ENCODE measurements at places on chromosomes 12 and 14.
A peak's percentile ranks its signal among the peaks of the same experiment; 100 is the strongest.

GRCh38 chr14:94532447-94532846 lies 23.2 kb upstream of the SERPINA12 start:
- no peak overlapping the region for H3K4me3 ChIP-seq
- no peaks in the 10 kb centered on the region for H3K4me1 ChIP-seq
- H3K36me3 ChIP-seq = no peaks in the 10 kb centered on the region

- no peaks in the 10 kb centered on the region for H3K4me1 ChIP-seq
- no peak for DNase-seq
- H3K36me3 ChIP-seq = no peaks in the 10 kb centered on the region
- no peaks in the 10 kb centered on the region for H3K27me3 ChIP-seq
- H3K4me3 ChIP-seq = no peak overlapping the region
Measured at GRCh38 chr14:85793533-85793932, 263.6 kb downstream of the FLRT2 start.

- H3K27ac ChIP-seq = no peak overlapping the region
- DNase-seq = no peak
- H3K4me1 ChIP-seq = peaks cover 10% of the 10 kb centered on the region
- H3K36me3 ChIP-seq = no peaks in the 10 kb centered on the region
- no peak overlapping the region for H3K4me3 ChIP-seq
Measured at GRCh38 chr14:49888293-49888692, 4.6 kb upstream of the ARF6 start.

DNA sequence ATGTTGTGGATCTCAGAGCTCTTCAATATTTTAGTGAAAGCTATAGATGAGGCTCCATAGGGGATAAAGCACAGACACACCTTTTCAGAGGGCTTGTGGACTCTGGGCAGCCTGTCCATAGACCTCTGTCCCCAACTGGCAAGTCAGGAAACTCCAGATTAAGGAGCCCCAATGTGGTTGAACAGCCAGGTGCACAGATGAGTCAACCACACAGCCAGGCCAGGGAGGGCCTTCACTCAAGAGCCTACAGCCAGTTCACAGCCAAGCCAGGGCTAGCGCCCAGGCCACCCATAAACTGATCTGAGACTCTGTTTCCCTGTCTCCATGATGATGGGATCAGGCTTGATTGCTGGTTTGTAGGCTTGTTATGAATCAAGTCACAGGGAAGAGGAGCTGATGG lies 1.0 kb upstream of the BDKRB2 start:
- H3K27ac ChIP-seq = no peak overlapping the region
- H3K27me3 ChIP-seq = peaks cover 9% of the 10 kb centered on the region
- H3K4me3 ChIP-seq = no peak overlapping the region
- H3K36me3 ChIP-seq = no peaks in the 10 kb centered on the region
- DNase-seq = no peak
- H3K4me1 ChIP-seq = no peaks in the 10 kb centered on the region

GRCh38 chr14:101788016-101788635 lies 26.6 kb downstream of the PPP2R5C start:
- H3K4me3 ChIP-seq = no peak overlapping the region
- no peaks in the 10 kb centered on the region for H3K27me3 ChIP-seq
- H3K4me1 ChIP-seq = no peaks in the 10 kb centered on the region
- no peak overlapping the region for H3K27ac ChIP-seq
- peaks cover 2% of the 10 kb centered on the region for H3K36me3 ChIP-seq

- H3K27ac ChIP-seq = no peak overlapping the region
- H3K4me3 ChIP-seq = no peak overlapping the region
- no peaks in the 10 kb centered on the region for H3K27me3 ChIP-seq
- H3K4me1 ChIP-seq = peaks cover 28% of the 10 kb centered on the region
- peak; percentile 41 for DNase-seq
- no peaks in the 10 kb centered on the region for H3K36me3 ChIP-seq
Measured at GRCh38 chr12:52636189-52636588, 15.8 kb downstream of the KRT2 start.

DNA sequence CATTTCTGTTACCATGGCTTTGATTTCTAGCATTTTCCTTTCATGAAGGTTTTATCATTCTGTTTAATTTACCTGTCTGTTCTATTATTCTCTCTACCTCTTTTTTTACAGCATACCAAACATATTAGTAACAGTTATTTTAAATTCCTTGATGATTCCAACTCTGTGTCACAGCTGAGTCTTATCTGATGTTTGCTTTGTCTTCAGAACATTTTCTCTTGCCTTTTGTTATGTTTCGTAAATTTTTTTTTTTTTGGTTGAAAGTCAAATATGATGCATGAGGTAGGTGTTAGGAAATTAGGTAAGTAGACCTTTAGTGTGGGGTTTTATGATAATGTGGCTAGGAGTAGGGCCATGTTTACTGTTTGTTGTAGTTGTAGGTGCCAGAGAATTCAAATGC lies 496.4 kb downstream of the FOXG1 start:
- no peaks in the 10 kb centered on the region for H3K4me1 ChIP-seq
- DNase-seq = no peak
- no peaks in the 10 kb centered on the region for H3K36me3 ChIP-seq
- no peak overlapping the region for H3K4me3 ChIP-seq
- H3K27ac ChIP-seq = no peak overlapping the region
- no peaks in the 10 kb centered on the region for H3K27me3 ChIP-seq

DNA sequence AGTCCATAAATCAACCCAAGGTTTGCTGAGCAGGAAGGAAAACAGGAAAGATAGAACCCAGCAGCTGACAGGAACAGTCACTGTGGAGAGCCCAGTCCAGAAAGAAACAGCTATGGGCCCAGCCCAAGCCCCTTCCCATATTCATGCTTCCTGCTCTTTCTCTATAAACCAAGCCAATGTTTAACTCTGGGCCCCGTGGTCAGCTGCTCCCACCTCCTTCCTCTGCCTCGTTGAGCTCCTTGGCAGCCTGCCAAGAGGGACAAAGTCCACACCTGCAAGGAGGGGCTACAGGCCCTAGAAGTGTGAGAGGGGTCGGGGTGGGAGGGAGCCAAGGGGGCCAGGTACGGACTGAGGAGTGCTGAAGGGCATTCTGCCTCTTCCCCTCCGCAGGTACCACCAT lies 10.0 kb downstream of the SLC6A13 start:
- DNase-seq = no peak
- no peaks in the 10 kb centered on the region for H3K27me3 ChIP-seq
- no peak overlapping the region for H3K4me3 ChIP-seq

GRCh38 chr14:48900565-48900964 lies 685.6 kb downstream of the RPS29 start:
- no peaks in the 10 kb centered on the region for H3K4me1 ChIP-seq
- no peak overlapping the region for H3K4me3 ChIP-seq
- no peaks in the 10 kb centered on the region for H3K27me3 ChIP-seq
- no peak overlapping the region for H3K27ac ChIP-seq
- no peaks in the 10 kb centered on the region for H3K36me3 ChIP-seq

DNA sequence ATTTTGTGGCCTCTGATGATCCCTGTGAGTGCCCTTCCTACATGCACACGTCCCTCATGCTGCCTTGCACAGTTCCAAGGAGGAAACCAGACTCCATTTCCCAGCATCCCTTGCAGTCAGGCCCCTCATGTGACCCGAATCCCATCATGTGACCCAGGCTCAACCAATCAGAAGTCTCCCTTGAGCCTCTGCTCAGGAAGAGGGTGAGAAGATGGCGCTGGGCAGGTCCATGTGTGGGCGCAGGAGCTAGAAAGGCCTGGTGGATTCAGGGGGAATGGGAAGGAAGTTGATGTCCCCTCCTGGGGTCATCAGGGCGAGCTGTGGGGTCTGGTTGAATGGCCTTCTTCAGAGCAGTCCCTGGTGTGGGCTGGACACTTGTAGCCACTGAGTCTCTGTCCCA lies 240.5 kb downstream of the ADGRD1 start:
- no peak overlapping the region for H3K27ac ChIP-seq
- no peaks in the 10 kb centered on the region for H3K36me3 ChIP-seq
- H3K4me3 ChIP-seq = no peak overlapping the region
- no peak for DNase-seq
- H3K27me3 ChIP-seq = no peaks in the 10 kb centered on the region

GRCh38 chr12:121805171-121806008 lies 1.6 kb downstream of the SETD1B start:
- peak overlapping the region; percentile 74 for H3K27ac ChIP-seq
- H3K27me3 ChIP-seq = no peaks in the 10 kb centered on the region
- DNase-seq = peak; percentile 54
- peak overlapping the region; percentile 59 for H3K4me3 ChIP-seq
- peaks cover 47% of the 10 kb centered on the region for H3K4me1 ChIP-seq

DNA sequence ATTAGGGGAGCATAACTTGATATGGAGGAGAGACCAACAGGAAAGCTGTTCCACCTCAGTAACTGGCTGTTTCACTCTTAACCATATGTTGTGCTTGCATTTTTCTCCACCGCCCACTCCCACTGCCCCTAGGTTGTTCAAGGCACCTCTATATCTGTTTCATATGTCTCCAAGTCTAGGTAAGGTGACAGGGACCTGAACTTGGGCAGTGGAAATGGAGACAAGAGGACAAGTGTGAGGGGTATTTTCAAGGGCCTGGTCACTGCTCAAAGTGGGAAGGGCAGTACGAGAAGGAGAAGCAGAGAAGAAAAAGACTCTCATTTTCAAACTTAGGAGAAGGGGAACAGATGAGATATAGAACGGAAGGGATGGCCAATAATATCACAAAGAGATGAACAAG lies 3.1 kb downstream of the SLC38A1 start:
- no peaks in the 10 kb centered on the region for H3K27me3 ChIP-seq
- peaks cover 31% of the 10 kb centered on the region for H3K4me1 ChIP-seq
- peak overlapping the region; percentile 74 for H3K4me3 ChIP-seq

DNA sequence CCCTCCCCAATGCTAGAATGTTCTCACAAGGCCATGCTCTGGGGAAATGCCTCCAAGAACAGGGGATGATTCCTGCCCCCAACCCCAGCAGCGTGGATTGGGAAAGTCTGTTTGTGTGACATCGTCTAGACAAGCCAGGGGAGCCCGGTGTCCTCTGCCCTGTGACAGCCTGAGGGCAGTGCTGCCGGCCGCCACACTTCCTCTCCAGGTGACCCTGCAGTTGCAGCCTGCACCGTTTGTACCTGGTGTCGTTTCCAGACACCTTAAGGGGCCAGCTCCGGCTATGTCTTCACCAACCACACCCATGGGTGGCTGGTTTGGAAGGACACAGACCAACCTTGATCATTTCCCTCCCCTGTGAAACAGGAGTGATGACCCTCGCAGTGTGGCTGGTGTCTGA lies 372.6 kb downstream of the BCL11B start:
- H3K36me3 ChIP-seq = no peaks in the 10 kb centered on the region
- H3K27me3 ChIP-seq = no peaks in the 10 kb centered on the region
- DNase-seq = no peak
- no peaks in the 10 kb centered on the region for H3K4me1 ChIP-seq

- no peaks in the 10 kb centered on the region for H3K36me3 ChIP-seq
- H3K27me3 ChIP-seq = peaks cover 10% of the 10 kb centered on the region
- no peak overlapping the region for H3K27ac ChIP-seq
- H3K4me1 ChIP-seq = no peaks in the 10 kb centered on the region
- H3K4me3 ChIP-seq = no peak overlapping the region
Measured at GRCh38 chr14:72917094-72917802, 9.0 kb upstream of the DCAF4 start.

- no peaks in the 10 kb centered on the region for H3K27me3 ChIP-seq
- H3K4me3 ChIP-seq = no peak overlapping the region
- H3K36me3 ChIP-seq = no peaks in the 10 kb centered on the region
- DNase-seq = no peak
Measured at GRCh38 chr12:132238488-132238854, 90.9 kb downstream of the GALNT9 start.

DNA sequence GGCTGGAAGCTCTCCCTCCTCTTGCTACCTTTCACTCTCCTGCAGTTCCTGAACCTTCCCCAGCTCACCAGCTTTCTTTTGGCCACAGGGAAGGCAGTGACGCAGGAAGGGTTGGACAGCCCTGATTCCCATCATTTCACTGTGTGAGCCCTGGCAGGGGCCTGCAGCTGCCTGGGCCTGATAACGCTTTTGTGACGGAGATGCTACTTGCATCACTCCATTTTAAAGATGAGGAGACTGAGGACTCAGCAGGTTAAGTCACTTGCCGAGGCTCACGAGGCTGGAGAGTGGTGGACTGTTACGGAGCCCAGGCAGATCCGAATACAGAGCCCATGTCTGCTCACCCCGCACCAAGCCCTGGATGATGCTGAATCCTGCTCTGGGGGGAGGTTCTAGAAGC lies 145.3 kb downstream of the RBM19 start:
- H3K36me3 ChIP-seq = peaks cover 2% of the 10 kb centered on the region
- H3K4me3 ChIP-seq = no peak overlapping the region
- no peaks in the 10 kb centered on the region for H3K4me1 ChIP-seq
- no peak overlapping the region for H3K27ac ChIP-seq

DNA sequence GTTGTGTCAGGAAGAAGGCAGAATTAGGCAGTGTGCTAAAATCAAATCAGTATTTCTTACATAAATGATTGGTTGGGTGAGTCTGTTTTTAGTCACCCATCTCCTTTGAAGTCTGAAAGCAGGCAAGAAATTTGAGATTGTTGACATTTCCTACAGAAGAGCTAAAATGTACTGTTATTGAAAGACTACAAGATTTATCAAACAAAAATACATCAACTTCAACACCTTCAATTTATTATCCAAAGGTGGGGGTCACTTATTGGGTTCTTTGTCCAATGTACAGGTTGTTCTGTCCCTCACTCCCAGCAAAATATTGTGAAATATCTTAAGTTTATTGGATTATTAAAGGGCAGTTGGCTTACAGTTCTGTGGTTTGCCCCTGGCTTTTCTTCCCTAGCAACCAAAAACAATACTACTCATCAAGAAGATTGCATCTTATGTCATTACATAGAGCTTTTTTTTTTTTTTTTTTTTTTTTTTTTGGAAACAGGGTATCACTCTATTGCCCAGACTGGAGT lies 20.6 kb upstream of the PKP2 start:
- no peaks in the 10 kb centered on the region for H3K36me3 ChIP-seq
- H3K27ac ChIP-seq = no peak overlapping the region
- H3K4me1 ChIP-seq = no peaks in the 10 kb centered on the region
- DNase-seq = no peak

- peaks cover 11% of the 10 kb centered on the region for H3K4me1 ChIP-seq
- H3K36me3 ChIP-seq = no peaks in the 10 kb centered on the region
- no peak overlapping the region for H3K4me3 ChIP-seq
- H3K27ac ChIP-seq = no peak overlapping the region
- DNase-seq = no peak
- H3K27me3 ChIP-seq = no peaks in the 10 kb centered on the region
Measured at GRCh38 chr14:68394764-68395143, 398.1 kb downstream of the ZFP36L1 start.

Measured in natural killer cell (primary cell).